ENCODE measurements at places on chromosomes 2 and 18.

DNA sequence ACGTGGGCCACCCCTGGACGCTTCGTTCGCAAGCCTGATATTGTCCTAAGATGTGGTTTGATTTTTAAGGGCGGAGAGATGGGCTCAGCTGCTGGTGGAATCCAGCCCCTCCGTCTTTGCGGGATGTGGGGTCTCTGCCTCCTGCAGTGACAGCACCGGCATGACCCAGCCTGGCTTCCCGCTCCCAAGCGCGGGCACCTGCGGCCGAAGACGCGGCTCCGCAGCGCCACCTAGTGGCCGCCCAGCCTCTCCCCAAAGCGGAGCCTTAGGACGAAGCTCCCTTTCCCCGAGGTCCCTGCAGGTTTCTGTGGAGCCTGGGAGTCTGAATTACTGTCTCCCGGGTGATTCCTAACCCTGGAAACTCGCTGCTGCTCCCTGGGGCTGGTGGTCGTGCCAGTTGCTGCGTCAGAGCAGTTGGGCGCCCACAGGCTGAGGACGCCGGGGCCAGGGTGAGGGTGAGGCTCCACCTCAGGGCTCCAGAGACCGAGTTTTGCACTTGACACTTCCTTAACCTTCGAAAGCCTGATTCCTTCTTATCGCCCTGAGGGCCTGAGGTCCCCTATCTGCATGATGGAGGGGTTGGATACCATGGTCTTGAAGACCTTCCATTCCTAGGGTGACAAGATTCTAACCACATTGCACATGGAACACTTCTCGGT is 137.5 kb downstream of the TPO start:
- H3K4me1 ChIP-seq = no peaks in the 10 kb centered on the region
- H3K4me3 ChIP-seq = no peak overlapping the region
- peak; percentile 82 for DNase-seq
- H3K36me3 ChIP-seq = no peaks in the 10 kb centered on the region

DNA sequence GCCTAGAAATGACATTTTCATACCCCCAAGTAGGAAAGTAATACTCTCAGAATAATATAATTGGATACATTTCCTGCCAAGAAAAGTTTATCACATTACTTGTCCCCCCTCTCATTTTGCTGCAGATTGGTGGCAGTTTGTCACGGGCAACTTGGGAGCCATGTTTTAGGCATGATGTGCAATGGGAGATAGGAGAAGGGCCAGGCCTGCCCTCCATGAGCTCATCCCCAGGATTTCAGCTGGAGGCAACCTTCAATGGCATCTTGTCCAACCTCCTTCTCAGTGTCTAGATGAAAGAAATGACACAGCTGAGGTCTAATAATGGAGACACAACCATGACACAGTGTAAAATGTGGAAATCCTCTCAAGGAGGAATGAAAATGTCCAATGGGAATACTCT is 11.4 kb upstream of the RAB31 start:
- no peaks in the 10 kb centered on the region for H3K36me3 ChIP-seq
- no peak for DNase-seq
- H3K27ac ChIP-seq = no peak overlapping the region
- H3K27me3 ChIP-seq = peaks cover 3% of the 10 kb centered on the region

- peaks cover 9% of the 10 kb centered on the region for H3K27me3 ChIP-seq
- H3K4me1 ChIP-seq = no peaks in the 10 kb centered on the region
- H3K27ac ChIP-seq = no peak overlapping the region
- DNase-seq = no peak
- no peak overlapping the region for H3K4me3 ChIP-seq
Measured at GRCh38 chr2:240353086-240353798, 82.2 kb upstream of the GPC1 start.

GRCh38 chr2:127000937-127001336 is 102.2 kb downstream of the TEX51 start:
- no peak overlapping the region for H3K4me3 ChIP-seq
- H3K36me3 ChIP-seq = no peaks in the 10 kb centered on the region
- peaks cover 9% of the 10 kb centered on the region for H3K27me3 ChIP-seq
- no peak overlapping the region for H3K27ac ChIP-seq
- no peak for DNase-seq
- H3K4me1 ChIP-seq = peaks cover 44% of the 10 kb centered on the region

DNA sequence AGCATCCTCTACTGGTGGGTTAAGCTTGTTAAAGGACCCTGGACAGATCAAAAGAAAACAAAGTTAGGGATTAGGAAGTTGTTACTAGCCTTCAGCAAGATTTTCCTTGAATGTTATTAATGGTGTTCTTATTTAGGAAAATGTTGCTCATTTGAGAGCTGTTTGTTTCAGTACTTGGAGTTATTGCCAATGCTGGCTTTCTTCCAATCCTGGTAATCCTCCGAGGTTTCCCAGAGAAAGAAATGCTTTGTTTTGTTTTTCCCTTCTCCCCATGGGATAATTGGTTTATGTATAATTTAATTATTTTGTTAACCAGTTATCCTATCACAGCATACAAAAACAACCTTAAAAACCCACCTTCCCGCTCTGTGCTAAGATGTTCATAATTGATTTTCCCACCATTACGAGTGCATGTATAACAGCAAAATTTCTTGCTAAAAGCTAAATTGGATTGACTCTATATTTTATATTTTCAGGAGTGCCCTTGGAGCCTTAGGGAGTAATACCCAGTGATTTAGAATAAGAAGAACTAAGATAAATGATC is 79.8 kb downstream of the MGAT5 start:
- H3K27me3 ChIP-seq = peaks cover 4% of the 10 kb centered on the region
- no peak overlapping the region for H3K4me3 ChIP-seq
- no peak for DNase-seq
- no peak overlapping the region for H3K27ac ChIP-seq
- peaks cover 18% of the 10 kb centered on the region for H3K36me3 ChIP-seq

DNA sequence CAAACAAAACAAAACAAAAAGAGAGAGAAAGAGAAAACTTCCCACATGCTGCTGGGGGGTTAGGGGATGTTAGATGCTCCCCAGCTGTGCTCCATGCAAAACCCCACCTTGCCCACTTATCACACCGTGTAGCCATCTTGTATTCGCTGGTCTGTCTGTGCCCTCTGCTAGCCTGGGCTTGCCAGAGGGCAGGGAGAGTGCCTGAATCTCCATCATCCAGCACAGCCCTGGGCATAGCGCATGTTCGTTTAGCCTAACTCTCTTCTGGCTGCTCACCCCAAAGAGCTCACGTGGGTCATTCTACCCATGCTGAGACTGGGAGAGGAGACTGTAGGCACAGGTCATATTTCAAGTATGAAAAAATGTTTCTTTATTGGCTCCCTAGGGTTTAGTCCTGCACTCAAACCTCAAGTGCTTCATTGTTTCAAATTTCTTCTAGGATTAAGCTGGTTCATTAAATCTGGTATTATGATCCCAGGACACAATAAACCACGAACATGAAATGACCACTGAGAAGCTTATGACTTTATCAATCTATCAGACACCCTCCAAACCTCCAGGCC is 100.5 kb downstream of the KCNF1 start:
- H3K36me3 ChIP-seq = no peaks in the 10 kb centered on the region
- H3K27ac ChIP-seq = no peak overlapping the region
- DNase-seq = no peak
- peaks cover 19% of the 10 kb centered on the region for H3K4me1 ChIP-seq

GRCh38 chr2:19541884-19542283 is 183.5 kb upstream of the OSR1 start:
- peaks cover 5% of the 10 kb centered on the region for H3K27me3 ChIP-seq
- DNase-seq = no peak
- no peak overlapping the region for H3K27ac ChIP-seq

- H3K4me1 ChIP-seq = no peaks in the 10 kb centered on the region
- H3K27ac ChIP-seq = no peak overlapping the region
- H3K27me3 ChIP-seq = no peaks in the 10 kb centered on the region
- no peaks in the 10 kb centered on the region for H3K36me3 ChIP-seq
- DNase-seq = no peak
- H3K4me3 ChIP-seq = no peak overlapping the region
Measured at GRCh38 chr18:28466204-28466603, 289.3 kb upstream of the CDH2 start.

Data from endothelial cell (in vitro differentiated cells).